ENCODE measurements at places on chromosomes 6 and 20.

DNA sequence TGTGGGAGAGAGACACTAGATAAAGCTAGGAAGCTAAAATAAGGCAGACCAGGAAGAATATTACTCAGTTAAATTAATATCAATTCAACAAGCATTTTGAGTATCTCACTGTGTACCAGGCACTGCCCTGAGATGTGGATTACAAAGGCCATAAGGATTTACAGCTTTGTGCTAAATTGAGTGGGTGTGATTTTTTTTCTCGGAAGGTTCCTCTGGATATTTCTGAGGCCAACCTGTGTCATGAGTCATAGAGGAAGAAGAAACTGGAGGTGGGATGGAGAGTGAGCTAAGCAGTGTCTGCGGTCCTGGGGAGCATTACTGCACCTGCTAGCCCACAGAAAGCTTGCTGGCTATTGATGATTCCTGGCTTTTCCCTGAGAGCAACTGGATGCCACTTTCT is 135.2 kb downstream of the RFPL4B start:
- DNase-seq = no peak

GRCh38 chr6:89928604-89929003 is 34.3 kb downstream of the GJA10 start:
- DNase-seq = no peak

- DNase-seq = no peak
Measured at GRCh38 chr20:21286775-21287174, 16.4 kb upstream of the XRN2 start.

GRCh38 chr6:159633196-159633595 is 59.8 kb downstream of the SOD2 start:
- DNase-seq = no peak

- DNase-seq = no peak
Measured at GRCh38 chr6:35396991-35397390, 54.6 kb downstream of the PPARD start.

DNA sequence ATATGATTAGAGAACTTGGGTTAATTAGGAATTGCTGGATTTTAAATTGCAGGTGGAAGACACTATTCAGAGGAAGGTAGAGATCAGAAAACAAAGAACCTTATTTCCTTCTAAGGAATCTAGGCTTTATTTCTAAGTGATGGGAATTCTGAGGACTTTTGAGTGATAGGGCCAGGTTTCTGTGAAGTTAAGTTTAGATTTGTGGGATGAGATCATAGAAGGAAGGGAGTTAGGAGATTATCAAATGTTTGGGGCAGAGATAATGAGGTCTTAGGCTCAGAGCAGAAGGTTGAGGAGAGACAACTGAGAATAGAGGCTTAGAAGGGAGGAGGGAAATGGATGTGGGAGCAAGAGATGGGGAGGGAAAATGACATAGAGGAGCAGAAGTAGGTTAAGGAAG is 109.7 kb upstream of the MMS22L start:
- DNase-seq = no peak

DNA sequence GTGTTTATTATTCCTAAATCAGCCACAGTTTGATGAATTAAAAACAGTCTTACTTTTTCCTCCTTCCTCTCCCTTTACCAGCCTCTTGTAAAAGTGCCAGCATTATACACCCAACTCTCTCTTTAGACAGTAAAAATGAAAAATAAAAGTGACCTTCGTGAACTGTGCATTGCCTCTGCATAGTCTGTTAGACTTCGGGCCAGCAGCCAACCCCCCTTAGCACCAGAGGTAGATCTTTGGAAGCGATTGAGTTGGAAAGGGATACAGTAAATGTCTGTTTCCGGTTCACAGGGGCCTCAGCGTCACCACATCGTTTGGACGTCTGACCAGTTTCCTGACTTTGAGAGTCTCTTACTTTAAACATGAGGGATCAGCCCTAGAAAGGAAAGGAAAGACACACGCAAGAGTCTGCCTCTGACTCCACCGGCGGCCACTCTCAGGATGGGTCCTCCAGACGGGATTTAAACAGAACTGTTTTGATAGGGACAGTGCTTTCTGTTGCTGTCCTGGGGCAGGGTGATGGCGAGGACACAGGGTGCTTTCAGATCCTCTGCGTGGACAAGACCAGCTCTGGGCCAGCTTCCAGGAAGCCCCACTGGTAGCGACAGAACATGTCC is 206.6 kb upstream of the PREP start:
- peak; percentile 17 for DNase-seq

- no peak for DNase-seq
Measured at GRCh38 chr6:164554226-164554625, 755.2 kb downstream of the C6orf118 start.

- DNase-seq = no peak
Measured at GRCh38 chr6:130947464-130947863, 115.6 kb downstream of the EPB41L2 start.

DNA sequence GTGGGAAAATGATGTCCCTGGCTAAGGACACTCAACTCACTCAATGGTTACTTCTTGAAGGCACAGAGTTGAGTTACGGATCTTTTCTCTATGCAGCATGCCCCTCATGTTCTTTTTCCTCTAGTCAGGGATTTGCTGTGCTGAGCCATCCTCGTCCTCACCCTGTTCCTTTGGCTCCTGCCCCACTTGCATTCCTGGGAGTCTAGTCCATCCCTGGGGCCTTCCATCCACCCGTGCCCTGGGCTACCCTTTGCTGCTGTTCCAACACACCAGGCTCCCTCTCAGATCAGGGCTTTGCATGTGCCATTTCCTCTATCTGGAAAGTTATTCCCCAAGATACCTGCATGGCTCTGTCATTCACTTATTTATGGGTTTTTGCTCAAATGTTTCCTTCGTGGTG is 13.3 kb upstream of the KCNG1 start:
- DNase-seq = no peak

- no peak for DNase-seq
Measured at GRCh38 chr20:48492015-48492714, 335.6 kb downstream of the PREX1 start.

- no peak for DNase-seq
Measured at GRCh38 chr6:6218759-6219085, 101.7 kb downstream of the F13A1 start.

GRCh38 chr6:152368751-152369624 is 268.2 kb downstream of the SYNE1 start:
- DNase-seq = peak; percentile 43

- no peak for DNase-seq
Measured at GRCh38 chr6:125277838-125278237, 23.9 kb downstream of the HDDC2 start.

GRCh38 chr6:62740171-62740570 is 454.1 kb upstream of the KHDRBS2 start:
- no peak for DNase-seq

DNA sequence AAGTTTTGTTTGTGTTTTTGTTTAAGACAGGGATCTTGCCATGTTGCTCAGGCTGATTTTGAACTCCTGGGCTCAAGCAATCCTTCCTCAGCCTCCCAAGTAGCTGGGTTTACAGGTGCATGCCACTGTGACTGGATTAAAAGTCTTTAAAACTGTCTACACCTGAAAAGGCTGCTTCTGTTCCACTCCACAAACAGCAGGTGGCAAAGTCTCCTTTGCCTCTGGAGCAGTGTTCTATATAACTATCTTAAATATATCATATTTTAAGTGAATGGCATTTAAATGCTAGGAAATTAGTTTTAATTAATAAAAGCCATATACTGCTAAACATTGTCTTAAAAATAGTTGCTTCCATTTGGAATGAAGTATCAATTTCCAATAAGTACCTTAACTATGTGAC is 89.2 kb upstream of the BCLAF1 start:
- no peak for DNase-seq

DNA sequence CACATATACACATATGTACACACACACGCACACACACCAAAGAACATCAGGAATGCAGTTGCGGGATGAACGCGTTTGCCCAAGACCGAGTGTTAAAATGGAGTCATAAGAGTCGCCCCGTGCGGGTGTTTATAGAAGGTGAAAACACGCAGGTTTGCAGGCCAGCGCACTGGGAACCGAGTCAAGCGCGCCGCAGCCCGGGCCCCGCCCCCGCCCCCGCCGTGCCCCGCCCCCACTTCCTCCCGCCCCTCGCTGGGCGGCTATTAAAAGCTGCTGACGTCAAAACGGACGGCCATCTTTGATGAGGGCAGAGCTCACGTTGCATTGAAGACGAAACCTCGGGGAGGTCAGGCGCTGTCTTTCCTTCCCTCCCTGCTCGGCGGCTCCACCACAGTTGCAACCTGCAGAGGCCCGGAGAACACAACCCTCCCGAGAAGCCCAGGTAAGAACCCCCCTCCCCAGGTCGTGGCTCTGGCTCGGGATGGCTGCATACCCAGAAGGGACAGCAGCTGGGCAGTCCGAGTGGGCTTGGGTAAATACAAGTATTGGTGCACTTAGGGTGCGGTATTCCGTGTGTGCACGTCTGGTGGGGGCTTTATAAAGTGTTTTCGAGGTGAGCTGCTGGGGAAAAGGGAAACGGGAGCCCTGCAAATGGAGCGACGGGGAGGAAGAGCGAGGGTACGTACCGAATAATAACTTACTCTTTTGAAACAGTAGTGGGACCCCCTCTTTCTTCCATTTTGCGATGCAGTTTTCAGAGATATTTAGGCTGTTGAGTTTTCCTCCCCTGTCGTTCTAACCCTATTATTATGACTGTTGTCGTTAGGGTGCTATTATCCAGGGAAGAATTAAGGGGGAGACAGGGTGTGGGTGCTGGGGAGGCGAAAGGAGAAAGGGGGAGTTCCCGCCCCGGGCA is at the start of gene SNAP25:
Gene SNAP25 (plus strand): TSS at position 295 of the 916 bp plus-strand sequence. CDS start 56,662 bp downstream, outside the sequence.
- peak; percentile 90 for DNase-seq
